ENCODE measurements at places on chromosomes 16 and 17.

DNA sequence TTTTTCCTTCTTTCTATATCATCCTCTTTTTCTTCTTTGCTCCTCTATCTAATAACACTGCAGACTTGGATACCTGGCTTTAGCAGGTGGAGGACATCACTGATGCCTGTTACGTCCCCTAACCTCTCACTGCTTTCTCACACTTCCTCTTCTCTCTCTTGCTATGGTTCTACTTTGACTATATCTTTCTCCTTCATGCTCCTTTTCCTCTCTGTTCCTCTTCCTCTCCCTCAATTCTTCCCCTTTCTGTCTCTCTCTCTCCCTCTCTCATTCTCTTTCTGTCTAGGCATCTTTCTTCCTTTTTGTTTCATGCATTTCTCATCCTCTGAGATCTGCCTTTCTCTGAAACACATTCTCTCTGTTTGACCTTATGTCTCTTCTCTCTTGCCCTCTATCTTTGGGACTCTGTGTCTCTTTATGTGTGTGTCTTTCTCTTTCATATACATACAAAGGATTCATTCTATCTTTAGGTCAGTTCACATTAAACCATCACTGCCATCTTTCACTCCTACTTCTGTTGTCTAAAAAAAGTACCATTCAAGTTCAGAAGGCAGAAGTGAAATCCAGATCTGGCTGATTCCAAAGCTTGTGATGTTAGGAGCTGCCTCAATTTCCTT lies 353.7 kb downstream of the SHISA9 start:
- no peak for DNase-seq

- DNase-seq, result no peak
Measured at GRCh38 chr17:27621942-27622559, 8.9 kb upstream of the LGALS9 start.

DNA sequence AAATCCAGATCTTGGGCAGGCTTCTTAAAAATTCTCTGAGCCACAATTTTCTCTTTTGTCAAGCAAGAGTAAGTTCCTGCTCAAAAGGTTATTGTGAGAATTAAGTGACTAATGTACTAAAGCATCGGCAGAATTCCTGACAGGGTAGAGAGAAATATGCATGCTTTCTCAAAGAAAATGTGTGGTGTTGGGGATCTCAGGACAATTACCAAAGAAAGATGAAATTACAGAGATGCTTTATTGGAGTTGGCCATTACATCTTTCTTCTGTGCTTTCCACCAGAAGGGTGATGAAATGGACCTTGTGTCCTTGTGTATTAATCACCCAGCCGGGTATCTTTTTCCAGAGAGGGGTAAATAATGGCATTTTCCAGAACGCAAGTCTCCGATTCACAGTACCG lies 1.7 kb upstream of the USP43 start:
- DNase-seq, result no peak

DNA sequence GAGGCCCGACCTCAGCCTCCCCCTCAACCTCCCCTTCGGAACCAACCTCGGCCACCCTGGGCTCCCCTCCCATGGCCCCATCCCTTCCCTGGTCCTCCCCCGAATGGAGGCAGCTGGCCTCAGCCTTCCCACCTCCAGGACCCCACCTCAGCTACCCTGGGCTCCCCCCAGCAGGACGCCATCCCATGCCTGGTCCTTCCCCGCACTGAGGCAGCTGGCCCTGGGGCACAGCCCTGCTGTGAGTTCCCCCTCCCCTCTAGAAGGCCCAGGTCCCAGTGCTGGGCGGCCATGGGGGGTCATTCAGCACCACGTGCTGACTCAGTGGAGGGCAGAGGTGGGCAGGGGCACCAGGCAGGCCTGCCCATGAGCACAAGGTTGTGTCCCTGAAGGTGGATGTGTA lies 28.9 kb upstream of the PVALEF start:
- no peak for DNase-seq

DNA sequence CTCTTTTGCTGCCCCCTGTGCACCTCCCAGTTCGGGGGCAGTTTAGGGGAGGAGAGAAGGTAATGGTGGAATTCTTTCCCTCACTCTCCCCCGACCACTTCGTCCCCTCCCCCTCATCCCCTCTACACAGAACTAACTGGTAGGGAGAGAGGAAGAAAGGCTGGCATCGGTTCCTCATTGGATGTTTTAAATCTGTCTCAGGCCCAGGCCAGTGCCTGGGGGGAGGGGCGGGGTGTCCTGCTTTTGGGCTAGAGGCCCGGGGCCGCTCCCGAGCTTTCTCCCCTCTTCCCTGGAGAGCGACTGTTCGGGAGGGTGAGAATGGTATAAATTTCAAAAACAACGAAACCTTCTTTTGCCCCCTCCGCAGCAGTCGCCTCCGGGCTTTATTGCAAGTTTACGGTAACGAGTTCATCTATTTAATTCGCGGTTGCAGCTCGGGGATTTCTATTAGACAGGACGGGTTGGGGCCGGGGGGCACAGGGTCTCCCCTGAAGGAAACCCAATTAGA lies at the start of gene PRAC2:
Gene PRAC2, plus strand, starts transcription at position 271 of the 508 bp plus-strand sequence. CDS start 1,226 bp downstream, outside the sequence.
- DNase-seq, result no peak

DNA sequence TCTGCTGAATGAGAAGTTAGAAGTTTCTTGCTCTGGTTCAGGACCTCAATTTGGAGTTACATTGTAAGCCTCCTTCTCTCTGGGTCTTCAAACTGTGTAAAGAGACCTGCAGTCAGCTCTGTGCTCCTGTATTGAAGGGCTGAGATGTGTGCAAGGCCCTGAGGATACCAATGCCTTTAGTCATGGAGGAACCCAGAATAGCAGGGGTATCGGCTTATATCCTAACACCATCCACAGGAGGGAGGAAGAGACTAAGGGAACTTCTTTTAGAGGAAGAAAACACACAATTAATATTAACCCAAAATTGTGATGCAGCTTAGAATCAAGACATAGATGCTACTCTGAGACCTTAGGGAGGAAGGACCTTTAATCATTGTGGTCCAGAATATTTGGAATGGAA lies 36.5 kb downstream of the GLP2R start:
- no peak for DNase-seq

- DNase-seq, result no peak
Measured at GRCh38 chr16:1545044-1546040, 11.9 kb downstream of the TMEM204 start.

DNA sequence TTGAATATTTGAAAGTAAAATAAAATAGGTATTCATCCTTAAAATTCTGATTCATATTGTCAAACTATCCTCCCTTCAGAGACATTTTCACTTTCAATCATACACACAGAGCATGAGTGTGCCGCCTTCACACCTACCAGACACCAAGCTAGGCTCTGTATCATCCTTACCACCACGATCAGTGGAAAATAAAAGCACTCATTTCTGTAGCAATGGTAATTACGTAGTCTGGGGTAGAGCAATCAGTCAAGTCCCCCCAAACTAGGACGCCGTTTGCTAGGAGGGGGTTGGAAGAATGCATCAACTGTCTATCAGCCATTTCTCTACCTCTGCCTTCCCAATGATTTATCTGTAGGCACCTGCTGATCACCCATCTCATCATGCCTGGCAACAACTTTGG lies 84.6 kb upstream of the GRIN2A start:
- DNase-seq, result no peak

GRCh38 chr16:56368545-56368944 lies 56.8 kb downstream of the AMFR start:
- no peak for DNase-seq

GRCh38 chr16:83549316-83550182 lies 258.2 kb upstream of the HSBP1 start:
- no peak for DNase-seq

GRCh38 chr16:2008009-2008526 lies 1.6 kb downstream of the ZNF598 start:
- peak; percentile 86 for DNase-seq

GRCh38 chr17:52105591-52105990 lies 52.9 kb downstream of the CA10 start:
- no peak for DNase-seq

- no peak for DNase-seq
Measured at GRCh38 chr17:73226556-73227172, 33.8 kb downstream of the COG1 start.

DNA sequence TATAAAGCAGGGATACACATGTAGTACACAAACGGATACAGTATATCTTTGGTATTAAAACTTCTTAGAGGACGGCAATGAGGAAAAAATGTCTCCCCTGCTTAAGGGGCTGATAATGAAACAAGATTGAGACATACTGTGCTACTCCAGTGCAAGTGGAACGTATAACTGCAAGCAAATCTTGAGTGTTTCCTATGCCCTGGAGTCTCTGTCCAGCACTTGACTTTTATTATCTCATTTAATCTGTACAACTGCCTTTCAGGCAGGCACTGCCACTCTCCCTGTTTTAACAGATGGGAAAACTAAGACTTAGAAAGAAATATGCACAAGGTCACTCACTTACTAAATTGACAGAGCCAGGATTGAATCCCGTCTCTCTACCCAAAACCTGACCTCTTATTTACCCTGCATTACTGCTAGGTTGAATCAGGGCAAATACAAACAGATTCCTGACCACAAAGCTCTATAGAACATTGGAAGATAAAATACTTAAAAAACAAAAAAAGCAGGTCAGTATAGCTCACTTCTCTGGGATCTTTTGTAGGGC lies 28.7 kb downstream of the TMC5 start:
- no peak for DNase-seq

GRCh38 chr17:29115961-29116803 lies 64.0 kb downstream of the MYO18A start:
- peak; percentile 71 for DNase-seq

DNA sequence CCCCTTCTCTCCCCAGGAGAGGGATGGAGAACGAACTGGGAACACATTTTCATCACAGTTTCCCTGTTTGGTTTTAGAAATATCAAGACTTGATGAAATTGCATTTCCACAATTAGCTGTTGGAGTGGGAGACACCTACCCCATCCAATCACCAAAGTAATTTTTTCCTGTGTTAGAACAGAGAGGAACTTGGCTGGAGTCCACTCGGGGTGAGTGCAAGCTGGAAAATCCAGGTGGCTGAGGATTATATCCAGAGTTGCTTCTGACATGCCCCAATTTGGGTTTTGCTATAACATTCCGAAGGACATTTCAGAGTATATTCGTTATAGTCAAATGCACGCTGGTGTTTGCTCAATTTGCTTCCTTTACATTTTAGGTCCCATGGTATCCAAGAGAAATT lies 231.8 kb downstream of the C16orf95 start:
- no peak for DNase-seq

DNA sequence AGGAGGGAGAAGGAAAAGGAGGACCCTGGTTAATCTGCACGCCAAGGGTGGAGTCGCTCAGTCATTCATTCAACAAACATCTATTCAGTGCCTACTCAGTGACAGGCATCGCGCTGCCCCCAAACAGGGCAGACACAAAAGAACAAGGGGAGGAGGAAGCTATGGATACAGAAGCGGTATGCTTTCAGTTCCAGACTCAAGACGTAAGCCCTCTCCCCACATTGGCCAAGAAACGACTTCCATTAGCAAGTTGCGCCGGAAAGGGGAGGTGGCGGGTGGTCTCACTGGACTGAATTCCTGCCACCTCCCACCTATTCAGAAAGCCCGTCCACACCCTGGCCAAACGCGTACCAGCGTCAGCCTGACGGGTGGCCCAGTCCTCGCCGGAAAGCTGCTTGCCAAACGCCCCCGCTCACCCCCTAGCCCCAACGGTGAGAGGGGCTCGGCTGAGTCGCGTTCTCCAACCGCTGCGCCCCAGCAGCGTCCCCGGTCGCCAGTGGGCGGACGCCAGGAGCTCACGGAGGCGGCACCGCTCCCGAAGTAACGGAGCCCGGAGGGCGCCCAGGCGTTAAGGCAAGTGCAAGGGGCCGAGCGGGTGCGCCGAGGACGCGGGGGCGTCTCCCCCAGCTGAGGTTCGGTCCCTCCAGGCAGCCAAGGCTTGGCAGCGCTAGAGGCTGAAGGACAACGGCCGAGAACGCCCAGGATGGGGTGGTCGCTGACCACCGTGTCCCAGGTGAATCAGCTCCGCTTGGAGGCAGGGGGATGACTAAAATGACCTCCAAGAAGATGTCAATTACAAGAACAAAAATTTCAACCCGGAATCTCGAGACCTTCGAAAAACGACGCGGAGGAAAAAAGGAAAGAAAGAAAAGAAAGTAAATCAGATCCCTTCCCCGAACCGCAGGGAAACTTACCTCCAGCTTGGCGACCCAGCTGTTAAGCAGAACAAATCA lies 470.7 kb downstream of the SOX9 start:
- peak; percentile 50 for DNase-seq

GRCh38 chr17:13562271-13562800 lies 39.4 kb downstream of the HS3ST3A1 start:
- DNase-seq, result no peak

- no peak for DNase-seq
Measured at GRCh38 chr17:77894126-77894956, 64.2 kb upstream of the TNRC6C start.

DNA sequence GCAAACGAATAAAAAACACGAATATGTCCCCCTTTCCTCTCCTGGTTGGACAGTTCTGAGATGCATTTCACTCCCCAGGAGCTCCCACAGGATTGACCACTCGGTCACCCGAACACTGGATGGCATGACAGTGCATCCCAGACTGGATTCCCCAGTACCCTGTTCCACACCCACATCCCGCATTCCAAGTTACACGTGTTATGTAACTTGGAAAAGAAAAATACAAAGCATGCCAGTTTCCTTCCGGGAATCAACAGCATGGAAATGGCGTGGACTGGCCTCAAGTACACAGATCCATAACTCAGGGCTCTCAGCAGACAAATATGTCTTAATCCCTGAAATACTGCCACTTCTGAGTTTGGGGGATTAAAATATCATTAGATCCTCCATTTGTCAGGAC lies 12.6 kb upstream of the KLHL36 start:
- peak; percentile 43 for DNase-seq

- DNase-seq, result no peak
Measured at GRCh38 chr17:28325211-28325610, 6.2 kb downstream of the TMEM97 start.

DNA sequence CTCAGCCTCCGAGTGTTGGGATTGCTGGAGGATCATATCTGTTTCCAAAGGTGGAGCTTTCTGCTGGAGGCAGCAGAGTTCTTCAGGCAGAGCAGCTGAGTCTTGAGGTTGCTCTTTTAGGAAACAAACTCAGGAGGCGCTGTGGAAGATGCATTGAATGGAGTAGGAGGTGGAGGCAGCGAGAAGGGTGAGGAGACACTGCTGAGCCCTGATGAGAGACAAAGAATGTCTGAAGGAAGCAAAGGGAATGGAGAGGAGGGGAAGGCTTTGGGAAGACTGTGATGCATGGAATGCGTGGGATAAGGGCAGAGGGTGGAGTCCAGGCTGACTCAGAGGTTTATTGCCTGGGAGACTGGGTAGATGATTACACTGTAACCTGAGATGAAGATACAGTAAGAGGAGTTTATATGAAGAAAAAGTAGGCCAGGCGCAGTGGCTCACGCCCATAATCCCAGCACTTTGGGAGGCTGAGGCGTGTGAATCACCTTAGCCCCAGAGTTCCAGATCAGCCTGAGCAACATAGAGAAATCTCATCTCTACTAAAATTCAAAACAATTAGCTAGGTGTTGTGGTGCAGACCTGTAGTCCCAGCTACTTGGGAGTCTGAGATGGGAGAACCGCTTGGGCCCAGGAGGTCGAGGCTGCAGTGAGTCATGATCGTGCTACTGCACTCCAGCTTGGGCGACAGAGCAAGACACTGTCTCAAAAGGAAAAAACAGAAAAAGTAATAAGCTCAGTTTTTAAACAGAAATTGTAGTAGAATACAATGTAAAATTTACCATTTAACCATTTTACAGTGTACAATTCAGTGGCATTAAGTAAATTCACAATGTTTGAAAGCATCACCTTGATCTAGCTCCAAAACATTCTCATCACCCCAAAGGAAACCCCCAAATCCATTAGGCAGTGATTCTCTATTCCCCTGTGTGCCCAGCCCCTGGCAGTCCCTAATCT lies 17.8 kb upstream of the TMEM219 start:
- DNase-seq, result peak; percentile 91
